ENCODE measurements at places on chromosomes 4 and X.

DNA sequence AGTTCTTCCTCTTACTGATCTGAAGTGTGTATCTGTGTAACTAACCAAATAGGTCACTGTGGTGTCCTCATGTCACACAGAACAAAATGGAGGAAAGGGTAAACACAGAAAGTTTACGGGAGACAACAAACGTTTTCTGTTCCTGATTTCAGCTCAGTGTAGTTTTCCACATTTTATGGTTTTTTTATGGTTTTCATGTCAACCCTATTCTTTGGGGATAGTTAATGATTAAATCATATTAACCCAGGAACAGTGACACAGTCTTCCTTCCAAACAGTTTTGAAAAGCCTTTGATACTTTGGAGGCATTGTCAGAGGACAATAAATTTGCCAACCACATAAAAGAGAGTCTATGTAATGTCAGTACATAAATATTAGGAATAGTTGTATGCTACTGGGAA is 4.2 kb downstream of the LNX1 start:
- DNase-seq, result no peak

DNA sequence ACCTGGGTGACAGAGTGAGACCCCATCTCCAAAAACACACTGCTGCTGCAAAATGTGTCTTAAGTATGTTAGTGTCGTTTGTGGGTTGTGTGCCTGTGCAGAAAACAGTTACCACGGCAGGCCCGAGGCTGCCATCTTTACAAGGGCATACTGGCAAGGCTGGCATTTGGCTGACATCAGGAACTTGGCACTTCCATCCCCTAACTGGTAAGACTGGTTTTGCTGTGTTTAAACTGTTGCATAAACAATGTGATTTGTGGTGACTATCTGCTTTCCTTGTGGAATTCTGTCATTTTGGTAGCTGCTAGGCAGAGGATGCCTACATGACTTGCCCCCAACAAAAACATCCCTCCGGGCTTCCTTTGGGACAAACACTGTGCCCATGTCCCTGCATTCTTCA is 12.3 kb downstream of the LRP2BP start:
- DNase-seq, result no peak

DNA sequence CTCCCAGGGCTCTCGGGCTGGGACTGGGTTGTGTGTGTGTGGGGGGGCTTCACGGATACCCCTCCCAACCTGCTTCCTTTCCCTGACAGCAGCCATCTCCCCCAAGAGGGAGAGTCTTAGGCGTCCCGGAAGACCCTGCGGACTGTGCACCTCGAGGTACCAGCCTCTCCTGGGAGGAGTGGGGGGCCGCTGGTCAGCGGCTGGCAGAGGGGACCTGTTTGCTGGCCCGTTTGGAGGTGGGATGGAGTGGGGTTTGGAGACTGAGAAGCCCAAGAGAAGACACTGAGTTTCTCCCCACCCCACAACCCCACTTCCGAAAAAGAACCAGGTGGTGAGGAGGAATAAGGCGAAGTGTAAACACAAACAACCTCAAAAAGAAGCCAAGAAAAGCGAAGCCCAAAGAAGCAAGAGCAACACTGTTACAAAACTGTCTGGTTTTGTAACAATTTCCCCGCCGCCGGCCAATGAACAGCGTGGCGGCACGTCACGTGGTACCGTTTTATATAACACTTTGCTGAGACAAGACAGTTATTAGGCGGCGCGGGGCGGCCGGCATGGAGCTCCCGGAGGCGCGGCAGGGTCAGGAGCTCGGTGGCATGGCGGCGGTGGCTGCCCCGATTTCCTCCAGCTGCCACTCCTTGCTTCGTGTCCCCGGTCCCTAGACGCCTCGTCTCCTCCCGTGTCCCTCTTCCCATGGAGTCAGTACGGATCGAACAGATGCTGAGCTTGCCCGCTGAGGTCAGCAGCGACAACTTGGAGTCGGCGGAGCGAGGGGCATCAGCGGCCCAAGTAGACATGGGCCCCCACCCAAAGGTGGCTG is at the start of gene LONRF3:
TSS of gene LONRF3 (plus strand) at position 531 of the 820 bp plus-strand sequence. CDS start at position 694, 163 bp downstream.
- DNase-seq, result peak; percentile 89

- DNase-seq, result no peak
These were observed 21.7 kb downstream of the PJA1 start for GRCh38 chrX:69143530-69143929.

GRCh38 chr4:8507196-8507570 is 66.6 kb downstream of the TRMT44 start:
- no peak for DNase-seq

DNA sequence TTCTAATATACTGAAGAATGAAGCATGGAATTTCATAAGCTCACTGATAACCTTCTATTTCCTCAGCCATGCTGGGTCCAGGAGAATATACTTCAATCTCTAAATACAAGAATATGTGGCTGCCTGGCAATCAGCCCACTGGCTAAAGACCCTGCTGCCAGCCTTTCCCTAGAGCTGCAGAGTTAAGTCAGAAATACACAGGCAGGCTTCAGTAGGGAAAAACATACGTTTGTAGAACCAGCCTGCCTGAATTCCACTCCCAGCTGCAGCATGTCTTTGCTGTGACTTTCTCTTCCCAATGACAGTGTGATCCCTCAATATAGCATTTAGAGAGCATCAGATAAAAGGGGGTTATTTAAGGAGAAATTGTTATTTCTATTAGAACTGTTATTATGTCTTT is 289.1 kb downstream of the PCDH19 start:
- DNase-seq, result no peak

- DNase-seq, result peak; percentile 9
These were observed 249.3 kb upstream of the PRKX start for GRCh38 chrX:3962511-3963311.

DNA sequence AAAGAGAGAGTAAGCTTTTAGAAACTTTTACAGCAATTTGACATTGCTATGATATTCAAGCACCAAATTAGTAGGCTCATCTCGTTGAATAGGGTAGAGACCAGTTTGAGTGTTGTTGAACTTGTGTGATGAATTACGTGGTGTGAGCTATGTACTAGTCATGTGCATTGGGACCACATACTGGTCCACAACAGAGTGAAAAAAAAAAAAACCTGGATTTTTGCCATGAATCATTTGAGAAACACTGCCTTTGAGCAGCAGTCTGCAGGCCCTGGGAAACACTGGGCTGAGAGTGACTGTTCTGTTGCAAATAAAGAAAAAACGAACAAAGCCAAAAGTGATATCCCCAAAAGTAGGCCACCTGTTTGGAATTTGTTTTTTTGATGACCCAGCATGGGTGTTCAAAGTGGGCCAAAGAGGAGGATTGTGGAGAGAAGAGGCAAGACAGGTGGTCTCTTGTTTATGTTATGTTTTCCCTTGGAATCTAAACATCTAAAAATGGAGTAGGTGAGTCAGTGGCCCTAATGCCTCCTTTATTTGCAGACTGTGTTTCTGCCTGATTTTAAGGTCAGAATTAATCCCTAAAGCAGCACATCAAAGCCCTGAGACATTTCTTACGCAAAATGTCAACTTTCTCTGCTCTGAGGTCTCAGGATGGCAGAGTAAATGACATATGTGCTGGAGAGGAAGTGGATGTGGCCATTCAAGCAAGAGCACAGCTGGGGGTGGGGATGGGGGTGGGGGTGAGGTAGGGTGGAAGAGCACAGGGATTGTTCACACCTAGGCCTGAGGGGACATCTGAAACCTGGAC is 33.5 kb downstream of the TAF7L start:
- DNase-seq, result no peak

GRCh38 chrX:16436348-16437188 is 213.4 kb upstream of the S100G start:
- peak; percentile 72 for DNase-seq

- no peak for DNase-seq
These were observed 99.8 kb downstream of the LARP7 start for GRCh38 chr4:112736718-112737135.

DNA sequence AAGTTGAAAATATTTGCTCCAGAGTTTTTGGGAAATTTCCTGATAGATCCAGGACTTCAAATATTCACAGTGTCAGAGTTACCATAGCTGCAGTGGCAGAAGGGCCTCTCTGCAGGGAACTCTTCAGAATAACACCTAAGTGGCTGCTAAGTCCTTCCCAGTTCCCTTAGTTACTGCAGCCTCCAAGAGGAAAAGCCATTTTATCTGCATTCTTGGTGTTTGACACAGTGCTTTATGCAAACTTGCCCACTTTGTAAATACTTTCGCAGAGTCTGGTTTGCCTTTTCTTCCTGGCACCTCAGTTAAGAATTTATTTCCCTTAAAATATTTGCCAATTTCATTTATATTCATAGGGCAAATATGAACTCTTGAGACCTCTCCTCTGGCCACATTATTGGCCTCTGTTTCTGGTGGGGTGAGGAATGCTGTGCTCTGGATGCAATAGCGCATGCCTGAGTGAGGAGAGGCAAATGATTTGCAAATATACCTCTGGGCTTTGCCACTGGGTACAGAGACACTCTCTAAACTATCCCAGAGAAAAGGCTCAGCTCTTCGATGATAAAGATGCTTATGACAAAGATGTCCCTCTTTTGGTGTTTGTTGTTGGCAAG is 566.3 kb upstream of the NR3C2 start:
- no peak for DNase-seq

GRCh38 chrX:28379103-28379502 is 208.1 kb upstream of the IL1RAPL1 start:
- DNase-seq, result no peak

DNA sequence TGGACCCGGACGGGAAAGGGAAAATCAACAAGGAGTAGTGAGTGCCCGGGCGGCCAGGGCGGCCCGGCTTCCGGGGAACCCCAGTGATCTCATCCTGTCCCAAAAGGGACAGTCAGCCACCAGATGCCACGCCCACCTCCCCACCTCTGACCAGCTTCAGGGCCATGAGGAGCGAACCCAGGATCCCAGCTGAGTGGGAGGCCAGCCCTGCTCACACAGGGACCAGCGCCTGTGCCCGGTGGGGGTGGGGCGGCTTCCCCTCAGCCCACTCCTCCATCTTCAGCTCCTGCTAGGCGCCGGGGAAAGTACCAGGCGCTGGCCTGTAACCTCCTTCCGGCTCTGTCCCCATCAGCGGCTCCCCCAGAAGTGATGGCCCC is 6.2 kb downstream of the MYL5 start:
- DNase-seq, result no peak

- no peak for DNase-seq
These were observed 4.7 kb downstream of the SH3RF1 start for GRCh38 chr4:169266081-169266480.

DNA sequence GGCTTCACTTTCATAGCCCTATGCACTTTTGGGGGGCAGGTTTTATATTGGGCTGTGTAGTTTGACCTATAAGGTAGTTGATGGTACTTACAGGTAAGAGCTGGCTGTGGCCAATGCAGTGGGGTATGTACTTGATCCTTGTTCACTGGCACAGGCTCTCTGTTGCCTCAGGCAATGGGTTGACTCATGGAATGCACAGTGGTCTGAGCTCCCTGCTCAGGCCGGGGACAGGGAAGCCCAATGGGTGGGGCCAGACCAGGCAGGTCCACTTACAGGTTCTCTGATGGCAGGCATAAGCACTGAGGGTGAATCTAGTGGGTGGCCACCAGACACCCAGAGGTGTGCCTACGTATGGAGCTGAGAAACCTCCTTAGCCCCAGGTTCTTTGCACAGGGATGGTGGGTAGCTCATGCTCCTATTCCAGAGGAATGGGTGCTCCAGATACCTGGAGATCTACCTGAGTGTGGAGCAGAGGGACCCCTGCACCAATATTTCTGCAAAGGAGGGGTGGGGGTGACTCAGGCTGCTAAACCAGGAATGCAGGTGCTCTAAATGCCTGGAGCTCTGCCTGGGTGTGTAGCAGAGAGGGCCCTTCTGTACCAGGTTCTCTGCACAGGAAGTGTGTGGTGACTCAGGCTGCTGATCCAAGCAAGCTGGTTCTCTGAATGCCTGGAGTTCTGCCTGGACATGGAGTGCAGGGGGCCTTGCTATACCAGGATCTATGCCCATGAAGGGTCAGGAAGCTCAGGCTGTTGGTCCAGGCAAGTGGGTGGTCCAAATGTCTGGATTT is 52.3 kb downstream of the IL1RAPL2 start:
- DNase-seq, result no peak

- DNase-seq, result no peak
These were observed 59.8 kb downstream of the PTCHD1 start for GRCh38 chrX:23394421-23394820.

DNA sequence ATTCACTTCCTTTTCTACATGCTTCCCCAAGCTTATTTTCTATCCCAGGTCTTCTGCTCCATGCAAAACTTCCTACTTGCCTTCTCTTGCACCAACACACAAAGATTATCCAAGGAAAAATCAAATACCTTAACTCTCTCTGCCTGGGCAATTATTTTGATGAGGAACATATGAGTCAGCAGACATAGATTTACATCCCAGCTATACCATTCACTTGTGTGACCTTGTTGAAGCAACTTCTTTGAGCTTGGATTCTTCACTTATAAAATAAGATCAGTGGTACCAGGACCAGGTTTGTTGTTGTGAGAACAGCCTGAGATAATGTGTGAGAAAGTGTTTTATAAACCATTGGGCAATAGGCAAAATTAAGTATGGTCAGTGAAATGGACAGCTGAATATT is 39.1 kb upstream of the TMEM192 start:
- DNase-seq, result no peak

DNA sequence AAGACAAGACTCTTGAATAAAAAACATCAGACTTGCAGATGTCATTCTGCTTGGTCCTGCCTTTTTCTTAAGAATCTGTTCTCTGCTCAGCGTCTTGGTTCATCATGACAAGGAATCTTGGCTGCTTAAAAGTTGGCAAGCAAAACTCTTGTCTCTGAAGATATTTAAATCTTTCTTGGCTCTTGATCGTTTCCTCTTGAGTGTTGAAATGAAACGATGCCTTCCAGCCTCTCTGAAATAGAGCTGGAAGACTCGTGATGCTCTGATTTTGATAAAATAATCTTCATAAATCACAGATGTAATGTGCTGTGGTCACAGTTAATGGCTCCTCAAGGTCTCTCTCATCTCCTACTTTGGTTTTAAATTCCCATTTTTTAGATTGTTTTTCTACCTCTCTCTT is 39.9 kb upstream of the TMEM192 start:
- DNase-seq, result no peak

DNA sequence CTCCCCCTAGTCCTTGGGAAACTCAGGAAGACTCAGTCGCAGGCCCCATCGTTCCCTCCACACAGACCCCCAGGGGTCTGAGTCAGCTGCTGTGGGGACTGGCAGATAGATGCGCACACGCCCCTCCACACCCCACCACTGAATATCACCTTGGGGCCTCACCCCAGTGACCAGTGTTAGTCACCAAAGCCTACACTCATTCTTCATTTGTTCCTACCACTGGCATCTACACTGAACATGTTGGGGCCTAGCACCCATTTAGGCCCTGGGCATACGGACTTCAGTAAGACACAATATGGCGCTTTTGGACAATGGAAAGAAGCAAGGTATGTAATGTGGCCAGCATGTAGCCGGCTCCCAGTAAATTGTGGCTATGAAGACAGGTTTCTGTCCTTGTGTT is 154.1 kb upstream of the PJA1 start:
- DNase-seq, result no peak

DNA sequence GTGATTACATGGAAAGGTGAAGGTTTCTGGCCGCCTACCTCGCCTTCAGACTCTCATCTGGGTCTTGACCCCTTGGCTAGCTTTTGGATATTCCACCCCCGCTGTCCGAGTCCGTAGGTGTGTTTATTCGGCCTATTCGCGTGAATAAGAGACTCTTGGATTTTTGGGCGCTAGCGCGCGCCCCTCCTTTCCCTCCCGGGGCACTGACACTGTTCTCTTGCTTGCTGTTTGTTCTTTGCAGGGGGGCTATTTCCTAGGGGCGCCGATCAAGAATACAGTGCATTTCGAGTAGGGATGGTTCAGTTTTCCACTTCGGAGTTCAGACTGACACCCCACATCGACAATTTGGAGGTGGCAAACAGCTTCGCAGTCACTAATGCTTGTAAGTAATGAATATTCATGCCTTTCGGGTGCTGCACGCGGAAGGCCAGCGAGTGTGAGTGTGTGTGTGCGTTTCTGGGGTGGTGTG is 932 bp downstream of the GRIA2 start:
- no peak for DNase-seq

GRCh38 chr4:118171381-118171780 is 137.1 kb downstream of the NDST3 start:
- no peak for DNase-seq
